ENCODE measurements at places on chromosomes 3 and 15.

DNA sequence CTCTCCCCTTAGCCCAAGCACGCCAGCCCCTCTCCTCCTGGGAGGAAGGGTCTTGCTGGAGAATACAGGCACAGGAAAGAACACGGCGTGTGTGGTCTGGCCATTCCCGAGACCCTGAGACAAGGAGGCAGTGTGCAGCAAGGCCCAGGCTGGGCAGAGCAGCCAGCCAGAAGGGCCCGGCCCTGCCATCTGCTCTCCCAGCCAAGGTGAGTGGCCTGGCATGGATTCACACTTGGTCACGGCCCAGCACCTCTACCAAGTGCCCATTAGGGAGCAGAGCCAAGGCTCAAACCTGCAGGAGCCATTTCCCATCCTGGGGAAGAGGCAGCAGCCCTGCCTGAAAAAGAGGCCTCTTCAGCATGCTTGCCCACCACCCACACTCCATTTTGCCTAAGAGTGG lies 28.6 kb downstream of the MEGF11 start:
- DNase-seq, result no peak

- no peak for DNase-seq
Measured at GRCh38 chr3:175489406-175489805, 630.3 kb downstream of the NAALADL2 start.

GRCh38 chr15:90243943-90244639 lies 5.3 kb upstream of the TTLL13 start:
- DNase-seq, result no peak

- DNase-seq, result no peak
Measured at GRCh38 chr3:167843481-167843880, 108.0 kb downstream of the SERPINI1 start.

DNA sequence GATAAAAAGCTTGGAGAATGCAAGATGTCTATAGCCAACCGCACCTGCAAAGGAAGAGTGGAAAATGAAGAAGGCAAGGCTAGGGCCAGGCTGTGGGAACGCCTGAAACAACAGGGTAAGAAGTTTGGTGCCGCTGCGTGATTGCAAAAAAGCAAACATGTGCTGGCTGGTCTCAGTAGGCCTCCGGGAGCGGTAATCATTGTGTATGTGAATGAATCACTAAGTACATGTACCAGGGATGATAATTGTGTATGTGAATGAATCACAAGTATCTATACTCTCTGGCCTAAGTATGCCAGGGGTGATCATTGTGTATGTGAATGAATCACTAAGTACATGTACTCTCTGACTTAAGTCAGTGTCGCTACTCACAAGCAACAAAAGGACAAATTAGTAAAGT lies 40.3 kb upstream of the PARL start:
- DNase-seq, result peak; percentile 44

DNA sequence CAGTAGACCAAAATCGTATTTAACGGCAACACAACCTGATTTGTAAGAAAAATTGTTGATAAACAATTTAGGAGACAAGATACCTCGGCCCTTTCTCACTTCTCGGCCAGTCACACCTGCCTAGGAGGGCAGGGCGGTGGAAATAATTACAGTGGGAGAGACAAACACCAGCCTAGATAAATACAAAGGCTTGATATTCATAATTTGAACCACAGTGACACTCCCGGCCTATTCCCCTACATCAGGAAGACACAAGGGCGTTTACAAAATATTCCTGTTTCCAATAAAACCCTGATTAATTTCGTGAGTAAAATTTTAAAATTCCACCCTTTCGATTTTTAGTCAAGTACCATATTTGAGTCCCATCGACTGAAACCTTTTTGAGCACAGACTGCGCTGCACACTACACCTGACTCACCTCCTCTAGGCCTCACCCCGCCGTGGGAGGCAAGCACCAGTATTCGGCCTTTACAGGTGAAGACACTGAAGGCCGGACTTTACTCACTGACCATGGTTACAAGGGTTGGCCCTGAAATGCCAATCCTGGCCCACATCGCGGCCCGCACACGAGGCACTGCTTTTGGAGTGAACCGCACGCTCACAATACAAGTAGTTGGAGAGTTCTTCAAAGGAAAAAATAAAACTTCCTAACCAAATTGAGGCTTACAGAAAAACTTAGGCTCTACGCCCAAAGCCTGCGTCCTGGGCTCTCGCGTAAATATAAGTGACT lies 794 bp downstream of the ARPP19 start:
- no peak for DNase-seq

- DNase-seq, result no peak
Measured at GRCh38 chr3:46925585-46925934, 48.0 kb downstream of the PTH1R start.

DNA sequence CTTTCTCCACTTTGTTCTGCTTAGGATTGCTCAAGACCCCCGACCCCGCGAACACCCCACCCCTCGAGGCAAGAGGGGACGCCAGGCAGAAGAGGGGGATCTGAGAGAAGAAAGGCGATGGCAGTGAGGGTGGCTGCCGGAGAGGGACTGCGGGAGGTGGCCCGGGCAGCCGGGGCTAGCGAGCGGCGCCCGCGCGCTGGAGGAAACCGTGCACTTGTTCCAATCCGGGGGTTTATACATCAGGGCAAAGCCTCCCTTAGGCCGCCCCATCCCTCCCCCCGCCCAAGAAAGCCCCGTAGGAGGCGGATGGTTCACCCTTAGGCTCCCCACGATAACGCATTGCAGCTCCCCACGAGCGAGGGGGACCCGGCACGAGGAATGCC lies 475 bp downstream of the ERC2 start:
- DNase-seq, result no peak

- no peak for DNase-seq
Measured at GRCh38 chr15:63463036-63463435, 41.4 kb upstream of the USP3 start.

All from AG04450 (cell line).